ENCODE measurements at places on chromosomes 2 and 18. TPM values are rescaled to one million over a fixed set of nuclear protein-coding genes. Genes with fewer than 3 reads are reported as not detected.
A peak's percentile ranks its signal among the peaks of the same experiment; 100 is the strongest.

GRCh38 chr2:105865222-105865913 lies 120.7 kb downstream of the NCK2 start:
- no peaks in the 10 kb centered on the region for H3K27me3 ChIP-seq
- H3K4me3 ChIP-seq: no peak overlapping the region

DNA sequence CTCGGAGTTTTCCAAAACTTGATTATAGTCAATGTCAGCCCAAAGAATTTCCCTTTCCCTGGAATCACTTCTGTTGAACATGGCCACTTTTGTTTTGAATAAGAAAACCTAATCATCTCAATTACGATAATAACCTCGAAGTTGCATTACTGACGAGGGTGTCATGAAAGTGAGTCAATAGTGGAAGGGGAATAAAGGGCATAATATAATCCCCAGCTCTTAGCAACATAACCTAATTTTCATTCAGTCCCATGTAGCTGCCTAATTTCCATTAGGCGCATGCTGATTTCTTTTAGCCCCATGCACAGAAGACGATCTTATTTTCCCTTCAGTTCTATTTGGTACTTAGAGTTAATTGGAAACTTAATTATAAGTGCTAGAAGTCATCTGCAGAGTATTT lies 51.1 kb upstream of the RAPH1 start:
- H3K4me1 ChIP-seq: no peaks in the 10 kb centered on the region
- no peaks in the 10 kb centered on the region for H3K36me3 ChIP-seq
- no peak overlapping the region for H3K4me3 ChIP-seq
- no peak for DNase-seq

Gene C2orf68
- 17.6 TPM for total RNA-seq

- no peak overlapping the region for H3K4me3 ChIP-seq
- no peaks in the 10 kb centered on the region for H3K36me3 ChIP-seq
- H3K27me3 ChIP-seq: no peaks in the 10 kb centered on the region
- H3K4me1 ChIP-seq: no peaks in the 10 kb centered on the region
- no peak for DNase-seq
Observed at GRCh38 chr2:227615906-227616305, 1.3 kb upstream of the SCYGR3 start.

Gene ALPI
- total RNA-seq: not detected

Gene GFPT1
- 30.3 TPM for total RNA-seq

- H3K4me3 ChIP-seq: no peak overlapping the region
- no peaks in the 10 kb centered on the region for H3K27me3 ChIP-seq
- peaks cover 18% of the 10 kb centered on the region for H3K4me1 ChIP-seq
- DNase-seq: peak; percentile 35
Observed at GRCh38 chr2:234954551-234954992, 2.8 kb downstream of the SH3BP4 start.

DNA sequence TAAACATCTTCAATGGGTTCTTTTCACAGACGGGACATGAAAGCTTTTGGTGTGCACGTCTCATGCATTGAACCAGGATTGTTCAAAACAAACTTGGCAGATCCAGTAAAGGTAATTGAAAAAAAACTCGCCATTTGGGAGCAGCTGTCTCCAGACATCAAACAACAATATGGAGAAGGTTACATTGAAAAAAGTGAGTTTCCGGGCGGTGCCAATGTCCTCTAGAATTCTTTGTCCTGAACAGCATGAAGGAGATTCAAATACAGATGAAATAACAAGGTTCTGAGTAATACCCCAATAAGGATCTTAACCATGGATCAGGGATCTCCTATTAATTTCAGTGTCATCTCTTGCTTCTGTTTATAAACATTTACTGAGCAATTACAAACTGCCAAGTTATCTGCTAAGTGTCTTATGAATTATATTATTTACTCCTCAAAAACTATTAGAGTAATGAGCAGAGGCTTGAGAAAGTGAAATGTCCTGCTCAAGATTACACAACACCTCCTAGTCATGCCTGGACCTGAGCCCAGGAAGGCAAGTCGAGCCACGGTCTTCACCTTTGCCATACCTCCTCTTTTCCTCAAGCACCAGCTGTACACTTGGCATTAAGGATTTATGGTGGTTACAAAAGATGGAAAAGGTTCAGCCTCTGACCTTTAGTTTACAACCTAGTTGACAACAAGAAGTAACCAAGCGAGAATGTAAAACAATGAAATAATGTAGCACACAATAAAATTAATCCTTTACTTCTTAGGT lies 22.6 kb downstream of the DHRS9 start:
- no peaks in the 10 kb centered on the region for H3K36me3 ChIP-seq
- no peaks in the 10 kb centered on the region for H3K4me1 ChIP-seq
- H3K27ac ChIP-seq: no peak overlapping the region

DNA sequence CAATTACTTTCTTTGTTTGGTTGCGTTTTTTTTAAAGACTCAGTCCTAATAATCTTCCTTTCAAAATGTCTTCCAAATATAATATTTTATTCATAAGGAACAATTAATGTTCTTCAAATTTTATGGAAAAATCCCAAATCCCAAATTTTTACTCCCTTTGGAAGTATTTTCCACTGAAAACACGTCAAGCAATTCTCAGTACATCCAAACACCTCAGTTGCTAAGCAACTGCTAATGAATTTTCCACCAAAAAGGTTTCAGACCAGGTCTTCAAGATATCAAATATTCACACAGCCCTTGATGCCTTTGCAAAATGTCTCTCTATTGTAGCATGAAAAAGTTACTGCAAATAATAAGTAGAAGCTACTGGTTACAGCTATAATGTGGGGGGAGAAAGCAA lies 140.1 kb downstream of the DSEL start:
- no peaks in the 10 kb centered on the region for H3K36me3 ChIP-seq
- no peak overlapping the region for H3K4me3 ChIP-seq
- no peaks in the 10 kb centered on the region for H3K4me1 ChIP-seq
- no peak overlapping the region for H3K27ac ChIP-seq
- no peaks in the 10 kb centered on the region for H3K27me3 ChIP-seq
- no peak for DNase-seq

GRCh38 chr2:68739595-68740399 lies 5.2 kb downstream of the ARHGAP25 start:
- no peak overlapping the region for H3K27ac ChIP-seq
- no peak overlapping the region for H3K4me3 ChIP-seq
- no peaks in the 10 kb centered on the region for H3K36me3 ChIP-seq
- no peak for DNase-seq

All from adrenal gland (tissue), 19 donors.